Kidney epithelial cell (primary cell): ENCODE measurements at places on chromosomes 7 and 10.

- no peak for DNase-seq
Observed at GRCh38 chr10:69644658-69645295, 14.7 kb downstream of the FAM241B start.

DNA sequence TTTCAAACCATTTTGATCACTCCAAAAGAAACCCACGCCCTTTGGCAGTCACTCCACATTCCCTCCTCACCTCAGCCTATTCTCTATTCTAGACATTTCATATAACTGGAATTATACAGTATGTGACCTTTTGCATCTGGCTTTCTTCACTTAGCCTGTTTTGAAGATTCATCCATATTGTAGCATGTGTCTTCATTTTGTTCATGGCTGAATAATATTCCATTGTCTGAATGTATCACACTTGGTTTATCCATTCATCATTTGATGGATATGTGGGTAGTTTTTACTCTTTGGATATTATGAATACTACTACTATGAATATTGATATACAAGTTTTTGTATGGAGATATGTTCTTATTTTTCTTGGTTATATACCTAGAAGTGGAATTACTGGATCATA lies 3.5 kb upstream of the OTUD1 start:
- DNase-seq = no peak

- DNase-seq = no peak
Observed at GRCh38 chr7:89085580-89085979, 290.0 kb upstream of the TEX47 start.

GRCh38 chr10:68175949-68176348 lies 56.0 kb downstream of the ATOH7 start:
- no peak for DNase-seq

- no peak for DNase-seq
Observed at GRCh38 chr10:79502561-79503309, 9.6 kb upstream of the EIF5AL1 start.

DNA sequence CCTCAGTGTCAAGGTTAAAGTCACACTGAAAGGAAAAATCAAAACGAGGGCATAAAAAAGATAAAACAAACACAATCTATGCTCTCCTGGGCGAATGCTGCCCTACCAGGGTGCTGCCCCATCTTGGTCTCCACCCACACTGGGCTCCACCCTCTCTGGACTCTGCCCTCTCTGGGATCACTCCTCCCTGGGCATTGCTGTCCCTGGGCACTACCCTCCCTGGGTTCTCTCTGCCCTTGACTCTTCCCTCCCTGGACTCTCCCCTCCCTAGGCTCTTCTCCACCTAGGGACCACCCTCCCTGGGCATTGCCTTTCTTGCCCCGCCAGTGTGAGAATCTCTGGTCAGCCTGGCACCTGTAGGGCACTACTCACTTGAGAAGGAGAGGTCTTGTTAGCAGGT lies 8.6 kb downstream of the GDF2 start:
- DNase-seq = no peak

DNA sequence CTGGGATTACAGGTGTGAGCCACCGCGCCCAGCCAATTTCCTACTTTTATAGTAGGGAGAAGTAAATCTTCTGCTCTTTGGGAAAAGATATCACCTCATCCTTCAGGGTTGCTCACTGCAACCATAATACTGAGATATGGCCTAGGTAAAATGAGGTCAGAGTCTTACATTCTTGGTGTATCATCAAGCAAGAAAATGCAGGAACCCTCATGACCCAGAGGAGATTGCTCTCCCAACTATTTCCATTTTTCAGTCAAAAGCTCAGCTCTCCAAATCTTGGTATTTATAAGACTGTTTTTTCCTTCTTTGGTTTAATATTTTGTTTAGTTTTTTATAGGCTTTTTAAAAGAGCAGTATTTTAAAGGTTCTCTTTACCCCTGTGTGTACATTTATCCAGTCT lies 20.9 kb upstream of the PHYHIPL start:
- no peak for DNase-seq

DNA sequence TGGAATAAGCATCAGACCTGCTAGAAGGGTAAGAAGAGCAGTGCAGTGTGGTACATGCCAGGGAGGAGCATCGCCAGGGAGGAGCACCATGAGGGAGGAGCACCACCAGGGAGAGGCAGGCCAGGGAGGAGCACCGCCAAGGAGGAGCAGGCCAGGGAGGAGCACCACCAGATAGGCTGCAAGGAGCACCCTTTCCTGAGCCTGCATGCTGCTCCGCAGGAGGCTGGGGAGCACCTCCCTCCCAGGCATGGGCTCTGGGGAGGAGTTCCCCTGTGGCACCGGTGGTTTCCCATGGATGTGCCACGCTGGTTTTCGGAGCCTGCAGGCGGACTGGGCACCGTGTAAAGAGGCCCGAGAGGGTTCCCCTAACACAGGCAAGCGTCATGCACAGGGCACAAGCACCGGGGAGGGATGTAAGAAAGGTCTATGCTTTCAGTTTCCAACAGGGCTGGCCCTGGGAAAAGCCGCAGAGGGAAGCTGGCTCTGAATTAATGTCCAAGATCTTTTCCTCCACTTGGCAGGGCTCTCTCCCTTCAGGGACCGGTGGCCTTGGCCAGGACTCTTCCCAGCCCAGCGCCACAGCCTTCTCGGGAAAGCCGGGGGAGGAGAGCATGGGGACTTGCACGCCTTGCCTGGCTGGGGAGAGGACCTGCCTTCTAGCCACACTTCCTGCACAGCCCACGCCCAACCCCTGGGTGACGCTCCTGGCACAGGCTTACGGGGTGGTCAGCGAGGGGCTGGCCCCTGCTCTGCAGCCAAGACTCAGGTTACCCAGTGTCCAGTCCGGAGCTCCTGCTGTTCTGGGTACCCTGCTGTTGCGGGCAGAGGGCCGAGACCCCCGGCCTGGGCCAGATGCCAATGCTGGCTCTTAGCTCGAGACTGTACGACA lies 11.5 kb upstream of the GPER1 start:
- no peak for DNase-seq

DNA sequence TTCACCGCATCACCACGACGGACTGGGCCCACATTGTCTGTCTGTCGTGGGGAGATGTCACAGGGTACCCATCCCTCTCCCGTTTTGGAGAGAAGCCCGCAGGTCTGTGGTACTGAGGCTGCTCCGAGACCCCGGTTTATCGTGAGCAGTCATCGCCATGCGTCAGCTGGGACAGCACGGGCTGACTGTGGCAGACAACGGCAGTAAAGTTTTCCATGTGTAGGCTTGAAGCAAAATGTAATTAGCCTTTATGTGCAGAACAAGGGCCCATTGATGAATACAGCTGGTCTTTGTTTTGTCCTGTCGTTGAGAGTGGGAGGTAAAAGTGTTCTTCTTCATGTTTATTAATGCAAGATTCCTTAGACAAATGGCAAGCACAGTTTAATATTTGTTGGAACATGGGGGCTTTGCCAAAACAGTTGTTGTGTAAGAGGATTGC lies 167.4 kb upstream of the SH2B2 start:
- DNase-seq = no peak

DNA sequence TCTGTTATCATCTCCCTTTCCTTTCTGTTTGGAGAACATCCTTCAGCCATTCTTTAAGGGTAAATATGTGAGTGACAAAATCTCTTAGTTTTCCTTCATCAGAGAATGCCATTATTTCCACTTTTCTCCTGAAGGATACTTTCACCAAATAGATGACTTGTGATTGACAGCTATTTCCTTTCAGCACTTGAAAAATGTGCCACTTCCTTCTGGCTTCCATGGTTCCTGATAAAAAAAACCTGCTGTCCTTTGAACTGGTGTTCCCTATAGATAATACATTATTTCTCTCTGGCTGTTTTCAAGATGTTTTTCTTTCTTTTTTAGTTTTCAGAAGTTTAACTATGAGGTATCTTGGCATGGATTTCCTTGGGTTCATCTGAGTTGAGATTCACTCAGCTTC lies 79.7 kb downstream of the TBXAS1 start:
- DNase-seq = no peak

DNA sequence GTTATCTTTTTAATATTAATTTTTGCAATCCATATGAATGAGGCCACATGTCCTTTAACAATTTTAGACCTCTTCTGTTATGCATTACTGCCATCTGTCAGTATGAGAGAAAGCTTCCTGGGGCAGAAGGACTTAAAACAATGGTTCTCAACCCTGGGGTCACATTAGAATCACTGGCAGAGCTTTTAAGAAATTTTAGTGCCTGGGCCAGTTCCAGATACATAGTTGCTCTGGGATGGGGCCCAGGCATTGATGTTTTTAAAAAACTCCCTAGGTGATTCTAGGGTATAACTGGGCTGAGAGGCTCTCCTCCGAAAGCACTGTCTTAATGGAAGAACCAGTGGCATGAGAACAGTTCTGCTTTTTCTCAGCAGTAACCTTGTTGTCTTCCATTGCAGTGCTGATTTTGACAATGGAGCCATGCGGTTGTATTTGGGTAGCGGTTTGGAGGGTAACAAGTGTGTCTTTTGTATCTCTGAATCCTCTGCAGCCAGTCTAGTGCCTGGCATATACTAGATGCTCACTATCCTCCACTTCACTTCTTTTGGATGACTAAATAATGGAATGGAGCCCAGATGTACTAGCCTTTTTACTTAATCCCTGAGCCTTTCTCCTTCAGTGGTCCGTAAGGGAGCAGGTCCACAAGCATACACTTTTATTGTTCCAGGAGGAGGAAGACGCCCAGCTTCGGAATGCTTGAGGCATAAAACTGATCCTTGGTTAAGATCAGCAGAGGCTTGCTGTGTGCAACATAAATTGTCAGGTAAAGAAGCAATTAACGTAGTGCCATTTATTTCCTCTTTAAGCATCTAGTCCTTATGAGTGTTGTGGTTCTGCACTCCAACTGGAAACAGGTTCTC lies 227.1 kb downstream of the AUTS2 start:
- no peak for DNase-seq

GRCh38 chr10:103828587-103829197 lies 26.7 kb downstream of the SH3PXD2A start:
- no peak for DNase-seq

- no peak for DNase-seq
Observed at GRCh38 chr7:134854816-134855215, 75.4 kb downstream of the CALD1 start.

DNA sequence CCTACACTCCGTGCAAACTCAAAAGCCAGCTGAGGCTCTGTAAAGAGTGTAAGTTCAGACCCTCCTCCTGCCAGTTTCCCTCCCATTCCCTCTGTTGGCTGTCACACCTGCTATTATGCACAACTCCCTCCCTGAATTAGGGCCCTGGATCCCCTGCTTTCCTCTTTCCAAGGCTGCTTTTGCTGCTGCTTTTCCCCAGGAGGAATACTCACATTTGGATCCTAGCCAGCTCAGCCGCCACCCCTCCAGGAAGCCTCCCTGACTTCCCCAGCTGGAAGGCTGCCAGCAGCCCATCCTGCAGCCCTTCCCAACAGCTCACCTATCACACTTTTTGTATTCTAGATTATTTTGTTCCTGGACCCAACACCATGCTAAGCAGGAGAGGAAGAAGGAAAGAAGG lies 40.9 kb upstream of the WDR11 start:
- DNase-seq = no peak

DNA sequence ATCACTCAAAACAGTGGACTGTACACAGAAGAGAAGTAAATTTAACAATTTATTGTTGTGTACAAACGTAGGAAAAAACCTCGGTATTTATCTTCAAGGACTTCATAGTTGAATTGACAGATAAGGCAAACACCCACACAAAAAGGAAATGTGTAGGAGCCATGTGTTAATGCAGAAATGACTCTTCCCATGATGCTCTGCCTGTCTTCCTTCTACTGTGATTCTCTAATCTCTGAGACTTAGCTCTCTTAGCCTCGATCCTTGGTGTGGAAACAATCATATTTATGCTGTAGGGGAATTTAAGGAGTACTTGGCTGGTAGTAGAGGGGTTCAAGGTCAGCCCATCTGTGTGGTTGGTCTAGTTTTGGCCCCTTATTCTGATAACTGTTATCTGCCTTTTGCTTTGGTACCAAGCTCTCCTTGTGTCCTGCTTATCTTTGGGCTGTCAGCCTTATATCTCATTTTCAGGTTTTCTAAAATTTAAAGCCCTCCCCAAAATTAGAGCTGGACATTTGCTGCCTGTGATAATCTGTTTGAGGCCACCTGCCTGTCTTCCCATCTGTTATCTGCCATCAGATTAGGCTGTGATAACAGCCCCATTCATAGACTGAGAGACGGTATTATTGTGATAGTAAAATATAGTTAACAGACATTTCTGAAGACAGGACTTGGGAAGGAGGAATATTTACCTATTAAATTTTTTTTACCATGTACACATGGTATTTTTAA lies 81.7 kb downstream of the GPR85 start:
- no peak for DNase-seq

DNA sequence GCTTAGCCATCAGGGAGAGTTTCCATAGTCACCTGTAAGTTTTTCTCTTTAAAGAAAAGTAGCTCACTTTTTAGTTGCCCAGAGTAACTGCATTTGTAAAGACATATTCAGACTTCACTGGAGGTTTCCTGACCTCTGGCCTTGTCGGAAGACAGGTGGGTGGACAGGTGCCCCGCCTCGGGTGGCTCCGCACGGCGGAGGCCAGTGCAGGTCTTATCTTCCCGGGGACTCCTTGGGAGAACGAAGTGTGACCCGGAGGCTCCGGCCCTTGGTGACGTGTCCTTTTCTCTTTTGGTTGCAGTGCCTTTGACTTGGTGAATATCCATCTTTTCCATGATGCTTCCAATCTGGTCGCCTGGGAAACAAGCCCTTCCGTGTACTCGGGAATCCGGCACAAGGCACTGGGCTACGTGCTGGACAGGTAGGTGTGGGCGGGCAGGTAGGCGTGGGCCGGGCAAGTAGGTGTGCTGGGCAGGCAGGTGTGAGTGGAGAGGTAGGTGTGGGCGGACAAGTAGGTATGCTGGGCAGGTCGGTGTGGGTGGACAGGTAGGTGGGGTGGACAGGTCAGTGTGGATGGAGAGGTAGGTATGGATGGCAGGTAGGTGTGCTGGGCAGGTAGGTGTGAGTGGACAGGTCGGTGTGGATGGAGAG lies 75.8 kb downstream of the NKX6-2 start:
- no peak for DNase-seq

GRCh38 chr7:93765475-93765874 lies 125.1 kb downstream of the TFPI2 start:
- no peak for DNase-seq

DNA sequence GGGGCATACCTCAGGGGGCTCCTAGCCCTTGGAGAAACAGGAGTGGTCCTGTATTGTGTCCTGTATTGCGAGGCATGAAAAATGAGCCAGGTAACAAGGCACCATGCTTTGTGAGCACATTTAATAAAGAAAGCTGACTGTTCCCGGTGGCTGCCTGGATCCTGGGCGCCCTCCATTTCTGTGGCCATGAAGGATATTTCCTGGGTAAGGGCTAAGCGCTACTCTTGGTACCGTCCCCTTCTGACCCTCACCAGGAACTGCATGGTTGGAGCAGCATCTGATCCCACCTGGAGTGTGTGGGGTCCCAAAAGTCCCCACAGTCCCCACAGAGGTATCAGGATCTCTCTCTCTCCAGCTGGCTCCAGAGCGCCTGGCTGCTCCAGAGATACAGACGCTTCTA lies 139.5 kb downstream of the MAPK8 start:
- no peak for DNase-seq

GRCh38 chr7:45347804-45348203 lies 190.2 kb downstream of the RAMP3 start:
- peak; percentile 2 for DNase-seq

DNA sequence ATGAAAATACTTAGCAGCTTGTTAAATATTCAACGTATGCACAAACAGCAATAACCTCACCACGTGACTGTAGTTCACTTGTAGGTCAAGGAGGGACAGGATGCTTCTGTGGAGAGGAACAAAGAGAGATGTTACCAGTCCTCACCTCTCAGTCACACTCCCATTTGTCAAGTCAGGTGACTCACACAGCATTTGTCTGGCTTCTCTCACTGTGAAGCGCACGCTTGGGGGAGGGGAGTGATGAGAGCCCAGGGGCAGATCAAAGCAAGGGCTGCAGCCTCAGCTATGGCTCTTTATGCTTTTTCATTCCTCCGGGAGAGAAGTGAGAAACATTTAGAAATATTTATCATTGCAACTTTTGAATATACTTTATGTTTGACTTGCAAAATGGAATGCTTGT lies 2.9 kb upstream of the RBM20 start:
- peak; percentile 43 for DNase-seq
